ENCODE measurements at places on chromosomes 11 and 22.

- DNase-seq: no peak
Measured at GRCh38 chr11:120184946-120185705, 25.7 kb upstream of the OAF start.

DNA sequence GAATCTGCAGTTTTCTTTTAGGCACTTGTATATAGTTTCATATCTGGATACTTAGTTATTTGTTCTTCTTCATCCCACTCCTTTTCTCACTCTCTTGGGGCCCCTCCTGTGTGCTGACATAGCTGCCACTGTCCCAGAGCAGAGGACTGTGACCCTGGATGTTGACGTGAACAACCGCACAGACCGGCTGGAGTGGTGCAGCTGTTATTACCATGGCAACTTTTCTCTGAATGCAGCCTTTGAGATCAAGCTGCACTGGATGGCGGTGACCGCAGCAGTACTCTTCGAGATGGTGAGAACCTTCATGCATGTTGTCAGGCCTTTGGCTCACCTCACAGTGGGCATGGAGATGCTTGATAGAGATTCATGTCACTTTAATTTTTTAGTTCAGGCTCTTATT lies 50.9 kb upstream of the YWHAH start:
- DNase-seq: no peak

DNA sequence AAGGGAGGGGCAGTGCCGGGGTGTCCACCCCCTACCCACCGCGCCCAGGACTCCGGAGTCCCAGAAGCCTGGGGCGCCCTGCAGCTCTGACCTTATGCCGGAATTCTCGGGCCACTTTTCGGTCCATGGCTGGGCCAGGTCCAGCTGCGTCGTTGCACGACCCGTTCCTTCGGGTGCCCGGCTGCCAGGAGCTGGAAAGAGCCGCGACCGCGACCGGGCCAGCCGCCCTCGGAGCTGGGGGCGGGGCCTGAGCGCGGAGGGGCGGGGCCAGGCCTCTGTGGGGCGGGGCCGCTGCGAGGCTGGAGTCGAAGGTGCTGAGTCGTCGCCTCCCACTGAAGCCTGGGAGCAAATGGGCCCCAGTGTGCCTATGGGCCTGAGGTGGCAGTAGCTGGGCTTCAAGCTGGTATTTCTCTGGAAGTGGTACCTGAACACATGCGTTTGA lies at the start of gene USH1C:
Gene USH1C, minus strand, starts transcription at position 236 of the 442 bp plus-strand sequence. Its CDS starts 109 bp downstream, at position 127.
- no peak for DNase-seq

DNA sequence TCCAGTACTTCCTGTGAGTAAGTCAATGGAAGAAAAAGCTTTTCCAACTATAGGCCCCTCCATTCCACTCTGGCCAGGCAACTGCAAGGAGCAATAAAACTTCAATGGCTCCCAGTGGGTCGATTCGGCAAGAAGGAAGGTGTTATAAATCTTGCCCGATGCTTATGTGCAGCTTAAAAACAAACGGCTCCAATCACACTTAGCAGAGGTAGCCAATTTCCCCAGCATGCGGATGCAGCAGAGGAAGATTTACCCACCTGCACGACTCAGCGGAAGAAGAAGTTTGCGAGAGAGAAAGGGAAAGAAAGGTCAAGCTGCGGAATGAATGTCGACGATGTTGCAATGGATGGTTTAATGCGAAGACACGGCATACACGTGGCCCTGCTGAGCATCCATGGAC lies 141.5 kb downstream of the OPCML start:
- DNase-seq: no peak

- no peak for DNase-seq
Measured at GRCh38 chr11:128552783-128553661, 34.3 kb downstream of the ETS1 start.

GRCh38 chr11:70570693-70571395 lies 172.5 kb downstream of the CTTN start:
- no peak for DNase-seq

GRCh38 chr11:22730319-22730718 lies 63.9 kb downstream of the GAS2 start:
- no peak for DNase-seq

DNA sequence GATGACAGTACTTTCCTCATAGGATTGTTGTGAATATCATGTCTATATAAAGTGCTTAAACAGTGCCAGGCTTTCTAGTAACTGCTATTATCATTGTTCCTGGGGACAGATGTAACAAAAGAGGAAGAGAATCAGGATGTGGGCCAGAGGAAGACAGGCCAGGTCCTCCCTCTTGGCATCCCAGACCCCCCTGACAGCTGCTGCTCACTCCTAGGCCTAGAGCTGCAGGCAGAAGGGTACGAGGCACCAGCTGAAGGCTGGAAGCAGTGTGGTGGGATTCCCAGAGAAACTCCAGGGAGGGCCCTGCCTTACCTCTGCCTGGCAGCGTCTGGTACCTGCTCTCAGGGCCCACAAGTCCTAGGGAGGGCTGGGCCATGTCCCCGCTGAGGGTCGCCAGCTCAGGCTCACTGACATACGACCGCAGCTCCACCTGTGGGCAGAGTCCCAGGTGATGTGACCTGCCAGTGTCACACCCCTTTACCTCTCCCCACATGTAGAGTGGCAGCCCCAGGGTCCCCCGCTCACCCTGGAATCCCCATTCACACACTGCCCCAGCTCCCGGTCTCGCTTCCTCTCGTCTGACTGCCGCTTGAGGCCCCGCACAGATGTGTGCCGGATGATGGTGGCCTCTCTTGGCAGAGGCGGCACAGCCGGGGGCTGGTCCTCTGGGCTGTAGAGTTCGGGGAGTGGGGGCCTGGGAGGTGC lies 52.2 kb downstream of the C11orf58 start:
- DNase-seq: no peak

GRCh38 chr11:127576210-127576609 lies 575.6 kb upstream of the KIRREL3 start:
- no peak for DNase-seq

- no peak for DNase-seq
Measured at GRCh38 chr11:102191832-102192231, 81.6 kb downstream of the YAP1 start.

- DNase-seq: no peak
Measured at GRCh38 chr11:72848846-72849466, 34.7 kb downstream of the ATG16L2 start.

DNA sequence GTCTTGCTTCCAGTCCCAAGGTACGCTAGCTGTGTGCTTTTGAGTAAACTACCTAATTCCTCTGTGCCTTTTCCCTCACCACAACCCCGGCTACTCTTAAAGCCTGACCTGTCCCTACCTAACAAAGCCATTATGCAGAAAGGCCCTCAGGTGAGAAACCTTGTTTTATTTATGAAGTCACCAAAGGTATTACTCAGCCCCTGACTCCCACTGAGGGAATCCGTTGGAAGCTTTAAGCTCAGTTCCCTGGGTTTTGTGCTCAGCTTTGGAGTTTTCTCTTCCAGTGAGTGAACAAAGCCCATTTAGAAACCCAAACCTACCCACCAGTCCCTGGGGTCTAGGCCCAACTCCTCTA lies 90.9 kb downstream of the APIP start:
- DNase-seq: no peak

DNA sequence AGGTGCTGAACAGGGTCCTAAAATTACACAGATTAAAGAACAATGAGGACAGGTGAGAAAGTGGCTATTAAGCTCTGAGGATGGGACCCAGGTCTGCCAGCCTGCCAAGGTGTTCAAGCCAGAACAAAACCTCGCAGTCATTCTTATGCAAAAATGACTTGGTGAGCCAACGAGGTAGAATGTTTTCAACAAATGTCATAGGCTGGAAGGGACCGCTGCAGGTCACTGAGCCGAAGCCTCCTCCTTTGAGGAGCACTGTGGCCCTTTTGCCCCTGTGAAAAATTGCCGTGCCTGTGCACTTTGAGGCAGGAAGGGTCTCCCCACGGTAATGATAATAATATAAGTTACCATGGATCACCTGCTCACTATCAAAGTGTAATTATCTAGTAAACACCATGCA lies 216.2 kb downstream of the DSCAML1 start:
- no peak for DNase-seq

DNA sequence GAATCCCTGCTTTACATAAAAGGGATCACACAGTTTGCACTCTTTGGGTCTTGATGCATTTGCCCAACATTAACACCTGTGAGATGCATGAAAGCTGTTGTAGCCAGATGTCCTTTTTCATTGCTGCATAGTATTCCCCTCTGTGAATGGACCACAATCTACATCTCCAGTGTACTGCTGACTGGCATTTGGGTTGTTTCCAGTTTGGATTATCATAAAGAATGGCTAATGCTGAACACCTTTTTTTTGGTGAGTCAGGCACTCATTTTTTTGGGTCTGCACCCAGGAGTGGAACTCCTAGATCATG lies 58.3 kb downstream of the PHF21B start:
- DNase-seq: no peak

GRCh38 chr11:119509969-119510401 lies 87.0 kb upstream of the THY1 start:
- no peak for DNase-seq

DNA sequence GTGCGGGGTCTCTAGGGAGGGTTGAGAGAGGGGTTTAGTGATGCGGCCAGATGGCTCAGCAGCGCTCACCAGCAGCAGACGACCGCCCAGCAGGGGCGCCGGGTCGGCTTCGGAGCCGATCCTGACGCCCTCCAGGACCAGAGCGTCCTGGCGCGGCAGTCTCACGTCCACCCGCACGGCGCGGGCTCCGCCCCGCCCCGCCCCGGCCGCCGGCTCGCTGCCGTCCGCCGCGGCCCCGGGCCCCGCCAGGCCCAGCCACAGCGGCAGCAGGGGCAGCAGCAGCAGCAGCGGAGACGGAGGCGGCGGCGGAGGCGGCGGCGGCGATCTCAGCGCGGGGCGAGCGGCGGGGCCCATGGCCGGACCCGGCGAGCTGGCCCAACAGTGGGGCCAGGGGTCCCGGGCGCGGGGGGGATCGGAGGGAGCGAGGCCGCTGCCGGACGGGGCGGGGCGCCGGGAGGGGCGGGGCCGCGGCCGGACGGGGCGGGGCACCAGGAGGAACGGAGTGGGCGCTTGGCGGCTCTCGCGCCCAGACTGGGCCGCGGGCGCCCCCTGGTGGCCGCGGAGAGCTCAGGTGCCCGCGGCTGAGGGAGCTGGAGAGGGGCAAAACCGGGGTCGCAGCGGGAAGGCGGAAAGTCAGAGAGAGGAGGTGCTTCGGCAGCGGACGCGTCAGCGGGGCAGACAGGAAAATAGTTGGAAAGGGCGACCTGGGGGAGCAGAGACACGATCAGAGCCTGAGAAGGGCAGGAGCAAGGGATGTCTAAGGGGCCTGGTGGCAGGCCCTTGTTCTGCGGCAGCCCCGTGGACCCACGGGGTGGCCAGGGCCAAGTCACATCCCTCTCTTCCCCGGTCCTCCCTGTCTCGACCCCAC lies at the start of gene RNF215:
Gene RNF215, minus strand, starts transcription at position 452 of the 868 bp plus-strand sequence. Its CDS starts 98 bp downstream, at position 354.
- peak; percentile 16 for DNase-seq

GRCh38 chr11:65459552-65459951 lies 37.0 kb downstream of the NEAT1 start:
- no peak for DNase-seq

GRCh38 chr22:41181349-41182241 lies 23.5 kb upstream of the L3MBTL2 start:
- no peak for DNase-seq

DNA sequence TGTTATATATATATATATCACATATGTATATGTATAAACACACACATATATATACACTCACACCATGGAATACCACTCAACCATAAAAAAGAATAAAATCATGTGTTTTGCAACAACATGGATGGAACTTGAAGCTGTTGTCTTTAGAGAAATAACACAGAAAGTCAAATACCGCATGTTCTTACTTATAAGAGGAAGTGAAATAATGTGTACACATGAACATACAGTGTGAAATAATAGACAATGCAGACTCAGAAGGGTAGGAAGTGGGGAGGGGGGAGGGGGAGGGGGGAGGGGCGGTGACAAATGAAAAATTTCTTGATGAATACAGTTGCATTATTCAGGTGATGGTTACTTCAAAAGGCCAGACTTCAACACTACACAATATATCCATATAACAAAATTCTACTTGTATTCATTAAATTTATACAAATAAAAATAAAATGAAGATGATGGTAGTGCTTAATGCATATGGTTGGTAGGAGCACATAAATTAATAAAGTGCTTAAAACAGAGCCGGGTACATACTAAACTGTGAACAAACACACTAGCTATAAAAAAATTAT lies 5.8 kb upstream of the OR5B2 start:
- no peak for DNase-seq

GRCh38 chr22:42271906-42272305 lies 1.5 kb upstream of the TCF20 start:
- no peak for DNase-seq

DNA sequence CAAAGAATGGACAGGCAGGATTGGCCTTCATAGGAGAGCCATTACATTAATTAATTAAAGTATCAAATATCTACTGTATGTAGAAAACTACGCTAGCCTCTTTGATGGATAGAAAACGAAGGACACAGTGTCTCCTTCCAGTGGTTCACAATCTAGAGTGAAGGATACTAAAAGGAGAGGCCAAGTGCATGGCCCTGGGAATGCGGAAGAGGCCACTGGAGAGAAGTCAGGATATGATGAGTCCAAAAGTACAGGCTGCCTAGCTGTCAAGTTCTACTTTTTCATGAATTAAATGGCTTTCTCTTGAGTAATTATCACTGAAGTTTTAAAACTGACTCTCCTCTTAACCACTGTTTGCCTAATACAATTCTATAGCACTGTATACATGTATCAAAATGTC lies 41.9 kb downstream of the ATG16L2 start:
- DNase-seq: no peak

DNA sequence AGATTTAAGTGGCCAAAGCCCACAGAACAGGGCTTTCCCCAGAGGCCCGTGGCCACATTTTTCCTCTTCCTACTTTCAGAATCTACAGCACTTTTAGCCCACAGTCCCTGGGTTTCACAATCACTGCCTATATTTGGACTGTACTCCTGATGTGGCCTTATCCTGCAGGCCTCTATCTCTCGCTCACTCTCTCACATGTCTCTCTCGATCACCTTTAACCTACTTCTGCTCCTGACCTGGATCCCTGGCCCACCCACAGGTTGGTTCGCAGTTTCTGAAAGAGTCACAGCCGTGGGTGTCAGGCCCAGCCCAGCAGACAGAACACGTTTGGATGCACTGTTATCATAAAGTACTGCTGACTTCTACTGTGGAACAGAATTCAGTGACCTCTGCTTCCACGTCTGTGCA lies 55.5 kb downstream of the LARGE1 start:
- DNase-seq: no peak

- DNase-seq: peak; percentile 17
Measured at GRCh38 chr11:83140691-83141455, 16.1 kb upstream of the PCF11 start.

DNA sequence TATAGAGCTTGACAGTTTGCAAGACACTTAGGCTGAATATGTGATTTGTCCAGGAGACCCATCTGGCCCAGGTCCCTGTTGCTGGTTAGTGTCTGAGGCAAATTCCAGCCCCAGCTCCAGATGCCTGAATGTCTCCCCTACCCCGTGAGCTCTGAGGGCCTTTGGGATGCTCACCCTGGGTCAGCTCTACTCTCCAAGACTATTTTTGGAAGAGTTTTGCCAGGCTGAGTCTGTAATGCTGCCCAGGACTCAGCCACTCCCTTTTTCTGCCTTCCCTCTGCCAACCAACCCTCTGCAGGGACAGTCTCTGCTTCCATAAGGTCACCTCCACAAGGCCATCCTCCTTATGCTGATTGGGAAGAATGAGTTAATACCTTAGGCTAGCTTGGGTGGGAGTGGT lies 66.3 kb downstream of the CABIN1 start:
- DNase-seq: no peak

Data from GF-D8 (cell line).